Hypothalamus (tissue), 51 donors: ENCODE measurements at places on chromosomes 4 and X.

DNA sequence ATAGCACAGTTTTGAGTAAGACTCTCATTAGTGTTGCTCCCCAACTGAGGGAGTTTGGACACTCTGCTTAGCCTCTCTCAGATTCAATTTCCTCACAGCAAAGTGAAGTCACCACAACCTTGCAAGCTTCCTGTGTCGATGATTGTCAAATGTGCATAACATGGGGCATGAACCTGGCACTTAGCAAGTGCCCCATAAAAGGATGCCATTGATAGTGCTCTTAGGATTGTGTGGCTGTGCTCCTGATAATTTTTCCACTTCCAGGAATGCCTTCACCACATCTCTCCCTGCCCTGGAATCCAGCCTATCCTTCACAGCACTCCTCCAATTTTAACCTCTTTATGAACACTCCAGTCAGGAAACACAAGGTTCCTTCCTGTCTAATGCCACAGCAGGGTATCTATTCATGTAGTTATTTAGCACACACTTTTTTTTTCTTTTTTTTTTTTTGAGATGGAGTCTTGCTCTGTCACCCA, 309.4 kb downstream of the PPP3CA start:
- DNase-seq, result no peak

- no peak for DNase-seq
Observed at GRCh38 chr4:72394012-72394663, 174.9 kb downstream of the ADAMTS3 start.

DNA sequence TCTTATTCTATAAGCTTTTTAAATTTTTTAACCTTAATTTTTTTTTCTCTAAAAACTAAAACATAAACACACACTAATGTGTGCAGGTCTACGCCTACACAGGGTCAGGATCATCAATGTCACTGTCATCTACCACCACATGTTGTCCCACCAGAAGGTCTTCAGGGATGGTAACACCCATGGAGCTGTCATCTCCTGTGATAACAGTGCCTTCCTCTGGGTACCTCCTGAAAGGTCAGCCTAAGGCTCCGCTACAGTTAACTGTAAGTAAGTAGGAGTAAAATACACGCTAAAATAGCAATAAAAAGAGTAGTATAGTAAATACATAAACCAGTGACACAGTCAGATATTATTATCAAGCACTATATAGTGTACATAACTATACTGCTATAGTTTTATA, 45.9 kb upstream of the GPRIN3 start:
- DNase-seq, result no peak

DNA sequence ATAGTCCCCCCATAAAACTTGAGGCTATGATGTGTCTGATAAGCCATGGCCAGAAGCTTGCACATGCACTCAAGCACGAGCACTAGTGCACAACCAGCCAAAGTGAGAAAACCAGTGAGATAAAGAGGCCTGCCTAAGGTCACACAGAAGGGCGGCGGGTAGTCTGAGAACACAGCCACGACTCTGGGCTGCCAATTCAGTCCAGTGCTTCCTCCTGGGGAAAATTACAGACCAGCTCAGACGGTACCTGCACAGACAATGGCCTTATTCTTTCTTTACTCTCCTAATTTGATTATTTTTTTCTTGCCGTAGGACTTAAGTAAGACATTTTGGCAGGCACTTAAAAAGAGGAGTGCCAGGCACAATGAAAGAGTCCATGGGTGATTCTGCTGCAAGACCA, 533.2 kb upstream of the FAT1 start:
- DNase-seq, result no peak

DNA sequence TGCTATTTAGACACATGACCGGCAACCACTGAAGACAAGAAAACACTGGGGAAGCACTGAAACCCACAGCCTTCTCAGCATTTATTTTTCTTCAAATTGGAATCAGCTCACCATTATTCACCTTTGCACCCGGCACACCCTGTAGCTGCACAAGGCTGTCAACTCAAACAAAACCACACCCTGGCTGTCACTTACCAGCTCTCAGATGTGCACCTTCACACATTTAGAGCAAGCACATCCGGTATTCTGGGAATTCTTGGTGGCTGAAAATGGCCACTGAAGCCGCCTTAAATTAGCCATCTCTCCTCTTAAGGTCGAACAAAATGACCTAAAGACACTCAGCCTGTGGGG, 5.9 kb downstream of the ZFYVE28 start:
- no peak for DNase-seq

- no peak for DNase-seq
Observed at GRCh38 chr4:184099000-184099399, 118.7 kb downstream of the ENPP6 start.

DNA sequence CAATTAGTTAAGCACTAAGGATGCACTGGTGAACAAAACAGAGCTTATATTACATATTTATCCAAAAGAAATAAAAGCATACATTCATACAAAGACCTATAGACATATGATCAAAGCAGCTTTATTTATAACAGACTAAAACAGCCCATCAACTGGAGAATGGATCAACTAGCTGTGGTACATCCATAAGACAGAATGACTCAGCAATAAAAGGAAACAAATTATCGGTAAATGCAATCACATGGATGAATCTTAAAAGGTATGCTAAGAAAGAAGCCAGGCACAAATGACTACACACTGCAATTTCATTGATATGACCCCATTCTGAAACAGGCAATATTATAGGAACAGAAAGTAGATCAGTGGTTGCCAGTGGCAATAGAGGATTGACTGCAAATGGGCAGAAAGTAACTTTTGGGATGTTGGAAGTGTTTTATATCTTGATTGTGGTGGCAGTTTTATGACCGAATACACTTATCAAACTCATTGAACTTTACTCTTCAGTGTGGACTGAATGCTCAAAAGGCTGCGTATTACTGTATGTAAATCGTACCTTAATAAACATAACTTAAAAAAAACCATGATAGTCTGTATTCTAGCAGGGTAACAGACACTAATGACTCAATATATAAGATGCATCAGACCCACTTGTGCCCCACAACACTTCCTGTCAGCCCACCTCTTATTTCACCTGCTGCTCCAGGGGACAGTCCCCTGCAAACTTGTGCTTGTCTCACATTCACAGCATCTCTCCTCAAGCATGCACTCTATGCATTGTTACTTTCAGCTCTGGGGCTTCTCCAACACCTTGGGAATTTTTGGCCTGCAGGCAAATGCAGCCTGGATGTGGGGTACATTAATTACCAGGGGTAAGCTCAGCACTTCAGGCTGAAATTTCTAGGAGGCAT, 59.1 kb downstream of the MID1IP1 start:
- no peak for DNase-seq

DNA sequence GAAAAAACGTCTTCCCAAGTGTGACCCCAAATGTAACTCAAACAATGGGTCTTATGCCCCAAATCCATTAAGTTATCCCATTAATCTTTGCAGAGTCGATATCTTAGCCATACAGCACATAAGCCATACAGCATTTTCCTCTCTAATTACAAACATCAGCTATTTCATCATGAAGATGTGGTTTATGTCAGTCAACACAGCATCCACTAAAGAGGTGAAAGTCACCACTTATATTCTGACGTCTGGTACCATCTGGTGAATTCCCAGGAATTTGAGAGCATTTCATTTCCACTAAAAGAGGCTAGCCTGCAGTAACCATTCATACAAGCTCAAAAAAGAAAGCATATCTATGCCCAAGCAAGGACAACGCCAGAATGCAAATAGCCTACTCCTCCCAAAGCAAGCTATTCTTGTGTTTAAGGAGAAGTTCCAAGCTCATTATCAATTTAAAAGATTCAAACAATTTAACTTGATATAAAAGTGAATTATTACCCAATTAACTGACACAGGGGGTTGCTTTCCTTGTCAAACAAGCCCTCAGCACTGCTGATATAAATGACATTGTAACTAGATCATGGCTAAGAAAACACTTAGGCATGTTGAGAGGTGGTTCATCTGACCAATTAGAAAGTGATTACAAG, 203.3 kb downstream of the ANTXR2 start:
- no peak for DNase-seq
